ENCODE measurements at places on chromosomes 7 and 10.

GRCh38 chr10:104284846-104285245 is 15.9 kb downstream of the GSTO2 start:
- no peak for DNase-seq

DNA sequence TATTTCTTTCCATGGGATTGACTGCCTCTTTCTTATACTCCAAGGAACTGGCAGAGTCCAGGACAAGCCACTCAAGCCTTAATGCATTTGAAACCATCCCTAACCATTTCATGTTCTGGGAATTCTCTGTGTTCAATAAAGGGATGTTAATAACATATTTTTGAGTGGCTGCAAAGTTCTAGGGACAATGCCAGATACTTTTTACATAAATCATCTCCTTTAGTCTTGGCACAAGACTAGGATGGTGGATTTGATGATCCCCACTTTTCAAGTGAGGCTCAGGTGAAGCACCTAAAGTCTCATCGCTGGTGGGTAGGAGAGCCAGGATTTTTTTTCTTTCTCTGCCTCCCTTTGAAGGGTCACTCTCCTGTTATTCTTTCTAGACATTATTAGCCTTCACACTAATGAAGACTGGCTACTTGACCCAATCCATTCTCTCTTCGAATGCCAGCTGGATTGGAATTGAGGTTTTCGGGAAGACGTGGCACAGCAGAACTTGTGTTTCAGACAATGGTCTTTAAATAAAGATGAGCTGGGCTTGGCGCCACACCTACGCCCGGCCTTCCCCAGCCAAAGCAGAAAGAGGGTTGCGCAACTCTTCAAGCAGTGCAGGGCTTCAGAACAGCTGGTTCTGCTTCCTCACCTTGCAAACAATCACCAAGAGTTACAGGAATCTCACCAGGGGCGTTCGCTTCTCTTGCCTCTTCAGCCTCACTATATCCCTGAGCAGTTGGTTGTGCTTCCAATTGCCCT is 73.8 kb upstream of the BMPER start:
- DNase-seq, result no peak

- DNase-seq, result no peak
These were observed 61.5 kb downstream of the GNA12 start for GRCh38 chr7:2782565-2782964.

DNA sequence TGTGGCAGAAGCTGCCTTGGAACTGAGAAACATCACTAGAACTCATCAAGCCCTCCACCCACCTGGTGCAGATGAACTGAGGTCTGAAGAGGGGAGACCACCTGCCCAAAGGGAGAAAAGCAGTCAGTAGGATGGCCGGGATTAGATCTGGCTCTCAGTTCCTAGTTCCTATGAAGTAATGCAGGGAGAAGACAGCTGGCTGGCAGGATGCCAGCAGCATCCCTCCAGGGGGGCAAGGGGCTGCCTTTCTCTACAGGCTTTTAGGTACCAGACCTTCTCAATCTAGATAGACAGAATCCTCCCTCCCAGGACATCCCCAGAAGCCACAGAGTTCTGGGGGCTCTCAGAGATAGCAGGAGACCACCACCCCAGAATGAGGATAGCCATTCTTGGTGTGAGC is 7.8 kb downstream of the CRHR2 start:
- DNase-seq, result no peak

DNA sequence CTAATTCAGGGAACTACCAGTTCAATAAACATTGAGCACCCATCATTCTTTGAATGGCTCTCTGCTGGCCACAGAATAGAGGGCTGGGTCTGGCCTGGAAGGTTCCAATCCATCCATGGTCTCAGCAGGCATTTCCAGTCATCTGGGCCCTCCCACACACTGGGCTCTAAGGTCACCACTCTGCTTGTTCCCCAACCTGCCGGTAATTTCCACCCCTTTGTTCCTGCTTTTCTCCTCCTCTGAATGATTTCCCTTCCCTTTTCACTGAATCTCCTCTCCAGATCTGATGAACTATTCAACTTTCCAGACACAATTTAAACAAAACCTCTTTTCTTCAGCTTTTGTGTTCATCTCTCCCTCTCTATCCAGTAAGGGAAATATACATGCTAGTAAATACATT is 2.6 kb downstream of the BZW2 start:
- DNase-seq, result no peak

- DNase-seq, result peak; percentile 66
These were observed at the start of gene CPVL for GRCh38 chr7:29146057-29146706. CPVL (minus strand) TSS chr7:29146537; CDS start chr7:29121061, 25,476 bp downstream.

GRCh38 chr7:27159266-27160144 is 3.0 kb upstream of the HOXA7 start:
- peak; percentile 29 for DNase-seq

- no peak for DNase-seq
These were observed 33.8 kb downstream of the WIPI2 start for GRCh38 chr7:5223646-5224340.

DNA sequence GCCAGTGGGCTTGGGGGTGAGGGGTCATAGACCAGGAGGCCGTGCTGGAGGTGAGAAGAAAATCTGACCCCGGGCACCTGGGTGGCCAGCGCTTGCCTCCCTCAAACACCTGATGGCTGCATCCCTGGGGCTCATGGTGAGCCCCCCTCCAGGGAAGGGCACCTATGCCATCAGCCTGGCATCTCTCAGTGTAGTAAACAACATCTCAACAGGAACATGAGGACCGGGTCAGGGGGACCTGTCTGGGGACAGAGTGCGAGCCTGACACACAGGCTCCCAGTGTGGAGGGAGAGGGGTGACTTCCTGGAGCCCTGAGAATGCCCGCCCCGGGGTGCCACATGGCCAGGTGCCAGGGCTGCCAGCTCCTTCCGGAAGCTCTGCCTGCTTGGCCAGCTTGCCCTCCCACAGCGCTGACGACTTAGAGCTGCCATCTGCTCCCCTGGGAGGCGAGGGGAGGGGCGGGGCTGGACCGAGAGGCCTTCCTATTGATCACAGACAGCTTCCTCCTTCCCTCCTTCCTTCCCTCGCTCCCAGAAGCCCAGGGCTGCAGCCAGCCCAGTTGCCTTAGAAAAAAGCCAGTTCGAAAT is 12.3 kb downstream of the STX1A start:
- no peak for DNase-seq

DNA sequence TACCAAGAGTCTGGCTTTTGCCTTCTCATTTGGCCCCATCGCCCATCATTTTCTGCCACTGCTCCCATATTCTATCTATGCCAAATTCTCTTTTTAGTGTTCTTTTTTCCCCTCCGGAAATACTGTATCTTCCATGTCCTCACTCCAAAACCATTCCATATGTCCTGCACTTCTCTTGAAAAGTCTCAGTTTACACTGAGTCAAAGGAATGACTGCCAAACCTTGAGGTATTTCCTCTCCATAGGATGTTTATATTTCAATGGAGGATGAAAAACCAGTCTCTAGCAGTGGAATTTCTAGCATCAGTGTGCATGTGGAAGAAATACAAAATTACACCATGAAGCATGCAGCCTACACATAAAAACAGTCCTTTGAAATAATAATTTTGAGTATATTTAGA is 121.4 kb upstream of the PHYHIPL start:
- DNase-seq, result no peak

DNA sequence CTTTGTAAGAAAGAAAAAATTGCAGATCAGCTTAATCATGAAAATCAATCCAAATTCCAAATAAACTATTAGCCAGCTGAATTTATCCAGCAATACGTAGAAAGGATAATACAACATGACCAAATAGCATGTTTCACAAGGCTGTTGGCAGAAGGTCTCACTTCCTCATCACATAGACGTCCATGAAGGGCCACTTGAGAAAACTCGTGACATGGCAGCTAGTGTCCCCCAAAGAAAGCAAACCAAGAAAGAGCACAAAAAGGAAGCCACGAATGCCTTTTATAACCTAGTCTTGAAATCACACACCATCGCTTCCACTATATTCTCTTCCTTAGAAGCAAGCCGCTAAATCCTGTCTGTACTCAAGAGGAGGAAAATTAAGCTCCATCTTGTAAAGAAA is 105.6 kb upstream of the NRBF2 start:
- no peak for DNase-seq

- DNase-seq, result no peak
These were observed 34.4 kb downstream of the DLG5 start for GRCh38 chr10:77892021-77892739.

DNA sequence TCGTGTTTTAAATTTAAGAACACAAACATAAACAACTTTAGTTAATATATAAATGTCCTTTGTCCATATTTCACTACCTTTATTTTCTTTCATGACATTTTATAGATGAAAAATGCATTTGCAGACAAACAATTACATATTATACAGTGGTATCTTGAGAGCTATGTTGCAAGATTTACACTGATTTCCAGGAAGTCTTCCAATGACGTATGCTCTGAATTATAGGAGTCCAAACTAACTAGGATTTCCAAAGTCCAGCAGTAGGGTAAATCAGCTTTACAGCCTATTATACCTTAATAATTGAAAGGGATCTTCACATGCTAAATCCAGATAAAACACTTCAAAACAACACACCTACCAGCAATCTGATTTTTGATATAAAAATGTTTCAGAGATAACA is 69.4 kb downstream of the HYCC1 start:
- no peak for DNase-seq

DNA sequence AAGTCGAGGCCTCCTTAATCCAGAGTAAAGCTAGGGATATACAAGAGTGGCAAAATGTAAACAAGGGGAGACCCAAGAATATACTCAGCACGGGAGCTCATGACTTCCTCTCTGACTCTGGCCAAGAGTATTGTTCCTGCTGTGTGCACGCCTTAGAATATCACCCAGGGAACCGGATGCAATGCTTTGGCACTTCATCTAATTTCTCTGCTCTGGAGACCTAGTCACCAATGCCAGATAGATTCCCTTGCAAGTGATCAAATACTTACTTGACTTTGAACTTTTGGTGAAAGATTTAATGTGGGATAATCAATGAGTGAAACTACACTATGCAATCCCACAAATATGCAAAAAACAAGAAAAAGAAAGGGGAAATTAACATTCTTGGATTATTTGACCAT is 695.5 kb downstream of the INHBA start:
- DNase-seq, result no peak

DNA sequence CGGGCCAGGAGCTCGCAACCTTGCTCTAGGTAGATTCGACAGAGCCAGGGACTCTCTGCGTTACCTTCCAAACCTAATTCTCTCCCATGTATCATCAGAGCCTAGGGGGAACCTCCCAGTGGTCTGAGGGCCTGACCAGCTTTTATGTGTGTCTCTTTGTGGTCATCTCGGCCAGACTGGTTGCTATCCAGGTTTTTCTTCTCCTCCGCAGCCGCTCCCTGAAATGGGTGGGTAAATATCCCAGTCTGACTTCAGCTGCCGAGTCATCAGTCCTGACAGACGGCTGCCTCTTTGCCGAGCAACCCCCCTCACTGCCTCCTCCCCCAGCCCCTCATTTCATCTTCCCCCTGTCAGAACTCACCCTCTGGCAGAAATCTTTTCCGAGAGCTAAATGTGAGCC is 578.1 kb downstream of the LRMDA start:
- DNase-seq, result no peak

DNA sequence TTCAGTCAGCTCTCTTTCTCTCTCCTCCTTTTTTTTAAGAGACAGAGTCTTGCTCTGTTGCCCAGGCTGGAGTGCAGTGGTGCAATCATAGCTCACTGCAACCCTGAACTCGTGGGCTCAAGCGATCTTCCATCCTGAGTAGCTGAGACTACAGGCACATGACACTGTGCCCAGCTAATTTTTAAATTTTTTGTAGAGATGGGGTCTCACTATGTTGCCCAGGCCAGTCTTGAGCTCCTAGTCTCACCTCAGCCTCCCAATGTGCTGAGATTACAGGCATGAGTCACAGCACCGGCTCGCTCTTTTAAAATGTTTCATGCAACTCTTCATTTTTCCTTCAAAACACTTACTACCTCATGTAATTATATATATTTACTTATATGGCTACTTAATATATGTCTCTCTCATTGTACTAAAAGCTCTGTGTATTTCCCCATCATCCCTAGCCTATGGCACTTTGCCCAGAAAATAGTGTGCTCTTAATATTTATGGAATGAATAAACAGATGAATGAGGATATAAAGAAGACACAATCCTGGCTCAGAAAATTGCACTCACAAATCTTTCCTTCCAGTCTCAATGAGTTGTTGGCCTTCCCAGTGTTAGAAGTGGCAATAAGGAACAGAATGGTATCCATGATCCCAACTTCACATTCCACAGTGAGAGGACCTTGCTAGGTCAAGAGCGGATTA is 33.9 kb downstream of the EBLN1 start:
- no peak for DNase-seq

- DNase-seq, result no peak
These were observed 453.1 kb downstream of the DNAJB6 start for GRCh38 chr7:157789942-157790341.

- DNase-seq, result no peak
These were observed 162.0 kb upstream of the MAGI2 start for GRCh38 chr7:79615466-79615865.

- no peak for DNase-seq
These were observed 30.3 kb downstream of the CALML3 start for GRCh38 chr10:5555021-5555510.

- no peak for DNase-seq
These were observed 119.1 kb downstream of the TFEC start for GRCh38 chr7:115911465-115911864.

DNA sequence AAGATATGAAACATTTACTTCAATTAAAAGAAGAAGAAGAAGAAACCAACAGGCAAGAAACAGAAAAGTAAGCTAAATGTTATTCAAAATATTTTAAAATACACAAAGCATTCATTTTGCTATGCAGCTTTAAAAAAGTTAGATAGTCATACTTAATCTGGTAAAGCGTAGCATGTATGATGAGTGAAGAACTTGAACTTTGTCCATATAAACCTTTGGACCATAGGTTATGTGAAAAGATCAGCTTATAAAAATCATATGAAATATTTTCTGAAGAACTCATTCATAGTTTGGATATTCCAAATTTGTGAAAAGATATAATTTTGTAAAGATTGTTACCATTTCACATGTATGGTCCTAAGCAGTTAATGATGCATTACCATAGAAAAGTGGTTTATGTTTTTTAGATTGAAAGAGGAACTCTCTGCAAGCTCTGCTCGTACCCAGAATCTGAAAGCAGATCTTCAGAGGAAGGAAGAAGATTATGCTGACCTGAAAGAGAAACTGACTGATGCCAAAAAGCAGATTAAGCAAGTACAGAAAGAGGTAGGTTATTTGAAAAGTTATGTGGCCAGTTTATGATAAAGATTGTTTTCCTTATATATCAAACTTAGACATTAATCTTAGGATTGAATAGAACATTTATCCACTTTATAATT is 37.3 kb downstream of the KIF20B start:
- DNase-seq, result no peak

GRCh38 chr7:108408296-108408991 is 47.8 kb downstream of the NRCAM start:
- DNase-seq, result no peak

- no peak for DNase-seq
These were observed 121.6 kb downstream of the SH2D4B start for GRCh38 chr10:80659289-80659688.

DNA sequence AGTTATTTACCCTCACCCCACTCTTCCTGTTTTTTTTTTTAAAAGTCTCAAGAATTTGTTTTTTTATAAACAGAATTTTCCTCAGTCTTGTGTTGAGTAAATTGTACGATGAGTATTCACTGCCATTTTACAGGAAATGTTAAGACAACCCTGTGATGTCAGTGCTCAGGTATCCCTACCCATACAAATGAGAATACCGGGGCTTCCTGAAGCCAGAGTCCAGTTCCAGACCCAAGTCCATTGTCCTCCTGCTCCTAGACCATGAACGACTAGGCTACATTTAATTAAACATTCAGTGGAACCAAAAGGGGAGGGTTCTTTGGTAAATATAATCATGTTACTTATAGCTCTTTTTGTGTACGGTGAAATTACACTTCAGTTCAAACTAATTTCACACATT is 79.2 kb downstream of the GNAI1 start:
- DNase-seq, result no peak

All from nephron progenitor cell (in vitro differentiated cells).